Choroid plexus epithelial cell (primary cell): ENCODE measurements at places on chromosomes 13 and 19.
A peak's percentile ranks its signal among the peaks of the same experiment; 100 is the strongest.

GRCh38 chr19:40241809-40242384, 15.4 kb upstream of the CCNP start:
- DNase-seq = no peak

GRCh38 chr13:74930402-74931165, 551.4 kb downstream of the TBC1D4 start:
- DNase-seq = peak; percentile 63

DNA sequence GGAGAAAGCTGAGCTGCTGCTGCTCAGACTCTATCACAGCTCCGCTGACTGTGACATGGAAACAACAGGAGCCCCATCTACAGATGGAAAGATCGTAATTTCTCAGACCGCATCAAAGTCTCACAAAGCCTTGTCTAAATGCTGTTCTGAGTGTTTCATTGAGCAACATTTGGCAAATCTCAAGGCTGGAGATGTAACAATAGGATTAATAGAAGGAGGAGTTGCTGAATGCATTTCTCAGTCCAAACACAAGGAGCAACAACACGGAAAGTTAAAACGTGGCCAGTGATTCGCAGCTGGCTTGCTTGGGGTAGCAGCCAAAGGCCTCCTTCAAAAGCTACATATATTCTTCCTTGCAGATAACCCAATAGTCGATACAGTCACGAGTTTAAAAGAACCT, 55.7 kb downstream of the MRPL57 start:
- DNase-seq = peak; percentile 15

DNA sequence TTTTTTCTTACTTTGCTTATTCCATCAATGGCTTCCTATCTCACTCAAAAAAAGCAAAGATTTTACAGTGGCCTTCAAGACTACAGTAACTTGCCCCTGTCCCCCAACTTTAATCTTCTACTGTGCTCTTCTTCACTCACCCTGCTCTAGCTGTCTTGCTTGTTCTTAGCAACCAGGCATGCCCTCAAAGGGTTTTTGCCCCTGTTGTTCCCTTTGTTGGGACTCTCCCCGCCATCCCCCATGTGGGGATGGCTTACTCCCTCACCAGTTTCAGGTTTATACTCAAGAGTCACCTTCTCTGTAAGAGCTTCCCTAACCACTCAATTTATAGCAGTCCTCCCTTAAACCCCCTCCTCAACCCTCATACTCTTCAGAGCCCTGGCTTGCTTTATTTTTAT, 5.4 kb downstream of the MTMR6 start:
- no peak for DNase-seq

DNA sequence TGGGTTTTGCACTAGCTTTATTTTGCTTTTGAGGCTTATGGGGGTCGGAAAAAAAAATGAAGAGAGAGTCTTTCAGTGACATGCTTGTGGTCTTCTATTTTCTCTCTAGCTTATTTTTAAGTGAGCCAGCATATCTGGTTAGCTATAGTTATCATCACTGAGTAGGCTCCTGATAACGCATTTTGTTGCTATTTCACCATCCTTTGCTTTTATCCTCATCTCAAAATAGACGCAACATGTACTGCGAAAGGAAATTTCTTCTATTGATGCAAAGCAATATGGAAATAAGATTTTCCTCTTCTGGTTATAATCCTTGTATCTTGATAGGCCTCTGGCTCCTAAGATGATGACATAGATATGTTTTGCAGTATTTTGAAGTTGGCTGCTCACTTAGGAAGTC, 273.8 kb downstream of the OXGR1 start:
- no peak for DNase-seq

DNA sequence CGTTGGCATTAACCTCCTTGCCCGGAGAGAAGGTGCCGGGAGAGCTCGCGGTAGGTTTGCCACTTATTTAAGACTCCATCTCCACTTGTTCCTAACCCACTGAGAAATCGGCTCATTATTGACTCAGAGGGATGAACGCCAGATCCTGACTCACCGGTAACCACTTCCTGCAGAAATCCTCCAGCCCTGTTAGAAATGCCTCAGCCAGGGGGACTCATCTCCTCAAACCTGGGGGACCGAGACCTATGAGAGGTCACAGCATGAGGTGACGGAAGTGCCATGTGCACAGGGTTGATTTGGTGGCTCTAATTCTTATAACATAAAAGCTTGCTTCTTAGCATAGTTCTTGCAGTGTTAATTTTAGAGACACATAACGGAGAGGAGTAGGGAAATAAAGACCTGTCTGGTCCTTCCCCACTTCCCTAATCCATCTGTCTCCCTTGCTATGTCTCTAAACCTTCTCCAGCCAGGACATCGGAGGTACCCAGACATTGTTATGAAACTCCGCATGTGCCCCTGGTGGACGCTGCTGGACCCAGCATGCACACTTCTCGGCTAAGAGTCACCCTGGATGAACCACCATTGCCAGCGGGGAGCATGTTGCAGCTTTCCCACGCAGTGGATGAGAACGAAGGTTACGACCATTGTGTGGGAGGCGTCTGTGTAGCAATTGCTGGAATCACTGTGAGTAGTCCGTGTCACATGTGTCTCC, 158.9 kb downstream of the EFNB2 start:
- peak; percentile 99 for DNase-seq

DNA sequence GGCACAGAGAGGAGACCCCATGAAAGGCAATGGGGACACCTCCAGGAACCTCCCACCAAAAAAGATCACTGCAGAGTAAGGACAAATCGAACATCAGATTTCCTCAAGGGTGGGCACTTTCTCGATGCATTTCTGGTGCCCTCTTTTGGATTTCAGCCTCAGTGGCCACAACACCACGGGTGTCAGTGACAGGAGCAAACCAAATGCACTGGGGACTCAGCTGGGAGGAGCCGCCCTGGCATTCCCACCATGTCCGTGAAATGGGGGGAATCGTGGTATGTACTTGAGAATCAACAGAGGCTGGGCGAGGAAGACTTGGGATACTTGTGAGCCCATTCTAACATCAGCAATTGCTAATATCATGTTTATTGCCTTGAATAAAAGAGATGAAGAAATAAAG, 16.3 kb downstream of the FAM187B start:
- DNase-seq = no peak

DNA sequence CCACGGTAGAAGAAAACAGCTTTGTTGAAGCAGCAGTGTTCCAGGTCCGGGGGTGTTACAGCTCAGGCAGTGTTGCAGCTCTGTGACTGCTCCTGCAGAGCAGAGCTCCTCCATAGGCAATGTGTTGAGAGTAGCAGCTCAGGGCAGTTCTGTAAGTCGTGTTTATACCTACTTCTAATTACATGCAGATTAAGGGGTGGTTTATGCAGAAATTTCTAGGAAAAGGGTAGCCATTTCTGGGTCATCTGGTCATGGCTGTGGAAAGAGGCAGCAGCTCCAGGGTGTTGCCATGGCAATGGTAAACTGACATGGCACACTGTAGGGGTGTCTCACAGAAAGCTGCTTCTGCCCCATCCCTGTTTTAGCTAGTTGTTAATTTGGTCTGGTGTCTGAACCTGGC, 316.4 kb downstream of the GPC5 start:
- no peak for DNase-seq

GRCh38 chr13:52760077-52760476, 20.5 kb upstream of the CNMD start:
- no peak for DNase-seq

- DNase-seq = peak; percentile 53
These were observed 891.7 kb upstream of the MIR17HG start for GRCh38 chr13:90455823-90456222.
